Activated T-cell treated with anti-CD3 and anti-CD28 coated beads, Interleukin-2, amount 50 U/mL, for 4 hours (primary cell): ENCODE measurements at places on chromosomes 3 and 15. TPM values are rescaled to one million over a fixed set of nuclear protein-coding genes. Genes with fewer than 3 reads are reported as not detected.

DNA sequence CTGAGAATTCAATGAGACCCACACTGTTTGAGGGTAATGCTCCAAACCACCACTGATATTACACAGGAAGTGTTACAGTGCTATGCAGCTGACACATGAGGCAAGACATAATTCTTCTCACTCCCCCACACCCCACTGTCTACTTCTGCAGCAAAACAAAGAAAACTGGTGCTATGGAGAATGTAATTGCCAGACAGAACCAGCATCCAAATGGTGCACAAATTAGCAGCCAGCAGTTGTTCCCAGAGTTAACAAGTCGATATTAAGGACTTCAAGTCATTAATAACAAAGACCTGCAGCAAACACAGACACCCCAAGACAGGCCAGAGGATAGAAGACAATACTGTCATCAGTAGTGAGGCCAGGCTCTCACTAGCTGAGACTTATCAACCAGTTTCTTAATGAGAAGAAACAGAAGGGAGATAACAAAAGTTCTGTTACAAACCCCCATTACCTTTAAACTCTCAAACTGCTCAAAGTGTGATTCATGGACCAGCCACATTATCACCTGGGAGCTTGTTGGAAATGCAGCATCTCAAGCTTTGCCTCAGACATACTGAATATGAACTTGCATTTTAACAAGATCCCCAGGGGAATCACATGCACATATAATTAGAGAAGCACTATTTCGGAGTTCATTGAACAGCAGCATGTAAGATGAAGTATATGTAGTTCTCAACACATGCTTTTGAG lies 58.7 kb upstream of the FNDC3B start:
- DNase-seq, result no peak

DNA sequence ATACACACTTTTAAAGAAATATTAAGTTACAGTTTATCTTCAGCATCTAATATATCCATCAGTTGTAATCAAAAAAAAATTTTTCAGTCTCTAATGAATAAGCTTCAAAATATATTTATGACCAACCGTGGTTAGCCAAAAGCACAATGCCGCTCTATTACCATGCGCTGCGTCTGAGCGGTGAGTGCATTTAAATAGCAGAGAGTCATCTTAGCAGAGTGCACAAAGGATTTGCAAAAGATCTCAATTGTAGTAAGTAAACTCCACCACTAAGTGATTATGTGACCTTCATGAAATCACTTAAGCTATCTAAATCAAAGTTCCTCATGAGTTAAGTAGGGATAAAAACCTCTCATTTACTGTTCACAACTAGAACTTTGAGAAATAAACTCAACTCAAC lies 4.9 kb downstream of the TP63 start:
- no peak for DNase-seq

- no peak for DNase-seq
Measured at GRCh38 chr3:22935040-22935439, 268.1 kb upstream of the UBE2E2 start.

GRCh38 chr15:43893956-43894355 lies 67.2 kb downstream of the WDR76 start:
- no peak for DNase-seq

GRCh38 chr3:30598668-30599545 lies 7.5 kb upstream of the TGFBR2 start:
- no peak for DNase-seq

DNA sequence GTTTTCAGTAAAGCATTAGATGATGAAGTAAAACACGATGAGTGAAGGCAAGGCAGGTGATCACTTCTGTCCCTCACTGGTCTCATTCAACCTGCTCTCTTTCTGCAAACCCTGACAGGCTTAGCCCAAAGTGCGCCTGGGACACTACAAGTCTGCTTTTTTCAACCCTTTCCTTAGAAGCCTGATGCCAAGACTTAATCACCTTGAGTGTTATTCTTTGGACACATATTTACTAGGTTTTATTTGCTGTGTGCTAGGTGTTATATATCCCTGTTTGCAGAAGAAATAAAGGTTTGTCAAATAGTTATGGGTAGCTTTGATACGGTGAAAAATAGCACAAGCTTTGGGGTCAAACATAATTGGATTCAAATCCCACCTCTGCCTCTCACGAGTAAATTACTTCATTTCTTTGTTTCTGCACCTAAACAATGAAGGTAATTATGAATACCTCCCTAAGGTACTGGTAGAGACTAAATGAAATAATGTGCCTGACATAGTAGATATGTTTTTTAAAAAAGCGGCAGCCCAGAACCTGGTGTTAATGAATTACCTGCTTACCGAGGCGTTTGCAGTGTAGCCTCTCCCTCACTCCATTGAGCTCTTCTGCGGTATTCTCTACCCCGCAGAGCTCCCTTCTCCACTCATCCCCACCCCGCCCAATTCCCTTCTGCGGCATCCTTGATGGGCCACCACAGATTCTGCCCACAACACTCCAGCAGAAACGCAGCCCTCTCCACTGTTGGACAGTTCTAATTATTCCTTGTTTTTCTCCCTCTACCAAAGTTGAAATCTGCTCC lies 269.0 kb upstream of the TPM1 start:
- no peak for DNase-seq

GRCh38 chr3:171865191-171865865 lies 22.2 kb downstream of the TMEM212 start:
- DNase-seq, result no peak

DNA sequence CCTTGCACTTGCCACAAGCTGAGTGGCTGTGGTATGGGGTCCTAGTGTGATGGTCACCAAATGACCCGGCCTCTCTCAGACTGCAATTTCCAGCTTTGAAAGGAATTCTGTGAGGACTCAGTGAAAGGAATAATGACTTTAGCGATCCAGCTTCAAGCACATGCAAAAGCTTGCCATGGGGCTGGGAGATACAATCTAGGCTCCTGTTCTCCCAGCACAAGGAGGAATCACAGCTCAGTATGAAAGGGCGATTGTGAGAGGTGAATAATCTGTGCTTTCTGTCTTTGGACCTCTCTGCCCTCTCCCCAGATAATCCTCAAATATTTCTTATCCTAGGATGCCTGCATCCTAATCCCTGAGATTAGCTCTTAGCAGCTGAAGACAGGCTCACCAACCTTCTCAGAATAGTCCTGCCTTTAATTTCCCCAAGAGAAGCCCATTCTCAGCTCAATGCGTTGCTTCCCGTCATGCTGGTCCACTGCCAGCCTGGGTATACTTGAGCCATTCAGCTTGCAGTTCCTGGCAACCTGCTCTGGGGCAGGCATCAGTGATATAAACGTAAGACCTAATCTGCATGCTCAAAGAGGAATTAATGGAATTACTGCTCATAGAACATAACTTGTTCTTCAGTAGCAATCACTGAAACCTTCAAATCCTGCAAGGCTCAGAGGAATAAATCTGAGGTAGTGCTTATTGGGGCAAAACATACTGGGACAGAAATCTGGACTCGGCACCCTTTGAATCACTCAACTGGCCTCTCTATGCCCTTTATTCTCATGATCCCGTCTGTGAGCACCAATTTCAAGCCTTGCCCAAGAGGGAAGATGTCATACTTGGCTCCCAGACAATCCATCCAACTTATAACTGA lies 15.1 kb downstream of the TLNRD1 start:
- no peak for DNase-seq

- DNase-seq, result no peak
Measured at GRCh38 chr15:77688266-77688665, 55.6 kb upstream of the LINGO1 start.

DNA sequence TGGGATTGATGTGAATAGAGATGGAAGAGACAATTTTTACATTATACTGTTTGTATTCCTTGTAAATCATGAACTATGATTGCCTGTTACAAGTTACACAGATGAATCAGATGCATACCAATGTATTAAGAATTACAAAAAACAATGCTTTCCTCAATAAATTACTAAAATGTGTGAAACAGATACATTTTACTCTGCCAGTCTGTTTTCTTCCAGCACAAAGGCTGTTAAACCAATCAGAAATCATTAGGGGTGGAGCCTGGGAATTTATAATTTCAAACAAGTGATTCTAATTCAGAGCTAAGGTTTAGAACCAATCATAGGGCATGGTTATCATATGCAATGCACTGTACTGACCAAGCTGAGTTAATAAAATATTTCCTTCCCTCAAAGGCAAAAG lies 21.8 kb upstream of the ANKRD28 start:
- DNase-seq, result no peak

- no peak for DNase-seq
Measured at GRCh38 chr3:50816894-50817293, 142.2 kb downstream of the DOCK3 start.

DNA sequence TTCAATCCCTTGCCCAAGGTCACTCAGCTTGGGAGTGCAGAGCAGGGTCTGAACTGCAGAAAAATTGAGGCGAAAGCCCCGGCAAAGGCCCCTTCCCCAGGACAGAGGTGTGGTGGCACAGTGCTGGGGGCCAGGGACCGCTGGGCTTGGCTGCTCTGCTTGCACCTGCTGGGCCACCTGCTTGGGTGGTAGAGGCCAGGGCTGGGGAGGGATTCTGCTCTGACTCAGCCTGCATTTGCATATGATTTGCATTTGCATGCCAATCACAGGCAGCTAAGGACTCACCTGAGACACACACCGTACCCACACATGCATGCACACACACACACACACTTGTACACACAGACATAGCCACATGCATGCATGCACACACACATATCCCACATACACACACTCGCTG lies 9.9 kb downstream of the GRM2 start:
- DNase-seq, result no peak

DNA sequence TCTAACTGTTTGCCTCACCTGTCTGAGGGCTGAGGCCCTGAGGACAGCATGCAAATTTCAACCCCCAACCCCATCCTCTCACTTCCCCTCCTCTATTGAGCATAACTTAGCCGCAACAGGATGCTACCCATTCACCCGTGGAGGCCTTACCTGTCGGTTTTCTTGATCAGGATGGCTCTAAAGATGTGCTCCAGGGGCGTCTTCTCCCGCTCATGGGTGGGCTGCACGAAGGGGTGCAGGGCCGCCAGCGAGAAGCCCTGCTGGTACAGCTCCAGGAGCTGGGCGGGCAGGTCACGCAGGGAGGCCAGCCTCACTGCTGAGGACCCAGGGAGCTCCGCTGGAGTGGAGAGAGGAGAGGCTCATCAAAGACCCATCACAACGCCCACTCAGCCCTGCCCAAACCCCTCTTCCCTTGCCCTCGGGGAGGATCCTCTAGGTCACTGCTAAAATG lies 79.8 kb downstream of the RFTN1 start:
- DNase-seq, result no peak

DNA sequence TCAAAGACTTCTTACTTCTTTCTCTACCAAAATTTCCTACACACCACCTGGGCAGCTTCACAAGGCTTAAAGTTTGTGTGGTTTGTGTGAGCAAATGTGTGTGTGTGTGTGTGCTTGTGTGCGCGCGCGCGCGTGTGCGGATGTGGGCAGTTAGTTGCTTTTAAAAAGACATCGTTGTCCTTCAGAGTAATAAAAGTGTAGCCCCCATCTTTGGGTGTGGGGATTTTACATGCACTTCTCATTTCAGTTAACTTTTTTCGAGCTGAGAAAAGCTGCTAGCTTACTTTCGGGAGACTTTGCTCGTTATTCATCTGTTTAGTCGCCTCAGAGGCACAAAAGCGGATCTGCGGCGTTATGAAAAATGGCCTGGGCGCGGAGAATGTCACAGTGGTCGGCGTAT lies 36.0 kb downstream of the ZIC4 start:
- DNase-seq, result no peak

DNA sequence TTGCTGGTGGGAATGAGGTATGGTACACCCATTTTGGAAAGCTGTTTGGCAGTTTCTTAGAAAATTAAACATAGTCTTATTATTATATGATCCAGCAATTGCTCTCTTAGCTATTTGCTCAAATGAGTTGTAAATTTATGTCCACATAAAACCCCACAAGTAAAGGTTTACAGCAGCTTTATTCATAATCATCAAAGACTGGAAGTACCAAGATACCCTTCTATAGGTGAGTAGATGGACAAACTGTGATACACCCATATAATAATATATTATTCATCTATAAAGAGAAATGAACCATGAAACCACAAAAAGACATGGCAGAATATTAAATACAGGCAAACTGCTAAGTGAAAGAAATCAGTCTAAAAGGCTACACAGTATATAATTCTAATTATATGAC lies 344.7 kb upstream of the CDIN1 start:
- DNase-seq, result no peak

The GOLGA8G gene
- not detected for total RNA-seq

The CIB2 gene
- total RNA-seq, result 2.0 TPM

The SMCO1 gene
- not detected for total RNA-seq

The ZNF35 gene
- total RNA-seq, result 5.3 TPM

The IL17RE gene
- 0.61 TPM for total RNA-seq
